ENCODE measurements at places on chromosomes 2 and 18. TPM values are rescaled to one million over a fixed set of nuclear protein-coding genes. Genes with fewer than 3 reads are reported as not detected.

DNA sequence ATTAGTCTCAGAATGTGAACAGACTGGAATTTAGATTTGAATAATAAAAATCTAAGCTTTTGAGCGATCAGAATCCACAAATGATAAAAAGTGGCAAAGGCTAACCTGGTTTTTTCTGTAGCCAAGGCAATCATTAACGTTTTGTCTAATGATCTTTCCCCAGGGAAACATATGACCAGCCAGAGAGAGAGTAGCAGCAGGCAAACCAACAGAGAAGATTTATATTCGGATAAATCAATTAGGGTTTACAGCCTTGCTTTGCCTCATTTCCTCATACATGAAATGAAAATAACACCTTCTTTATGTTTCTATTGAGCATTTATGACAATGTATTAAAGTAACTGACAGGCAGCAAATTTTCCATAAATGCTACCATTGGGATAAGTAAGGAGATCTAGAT is 14.5 kb downstream of the TIA1 start:
- peaks cover 8% of the 10 kb centered on the region for H3K4me1 ChIP-seq
- no peaks in the 10 kb centered on the region for H3K27me3 ChIP-seq
- H3K4me3 ChIP-seq, result no peak overlapping the region

- no peak overlapping the region for H3K4me3 ChIP-seq
- peaks cover 1% of the 10 kb centered on the region for H3K4me1 ChIP-seq
- no peaks in the 10 kb centered on the region for H3K27me3 ChIP-seq
- DNase-seq, result peak; percentile 72
- H3K27ac ChIP-seq, result no peak overlapping the region
- no peaks in the 10 kb centered on the region for H3K36me3 ChIP-seq
Measured at GRCh38 chr2:227884511-227884947, 13.1 kb downstream of the DAW1 start.

DNA sequence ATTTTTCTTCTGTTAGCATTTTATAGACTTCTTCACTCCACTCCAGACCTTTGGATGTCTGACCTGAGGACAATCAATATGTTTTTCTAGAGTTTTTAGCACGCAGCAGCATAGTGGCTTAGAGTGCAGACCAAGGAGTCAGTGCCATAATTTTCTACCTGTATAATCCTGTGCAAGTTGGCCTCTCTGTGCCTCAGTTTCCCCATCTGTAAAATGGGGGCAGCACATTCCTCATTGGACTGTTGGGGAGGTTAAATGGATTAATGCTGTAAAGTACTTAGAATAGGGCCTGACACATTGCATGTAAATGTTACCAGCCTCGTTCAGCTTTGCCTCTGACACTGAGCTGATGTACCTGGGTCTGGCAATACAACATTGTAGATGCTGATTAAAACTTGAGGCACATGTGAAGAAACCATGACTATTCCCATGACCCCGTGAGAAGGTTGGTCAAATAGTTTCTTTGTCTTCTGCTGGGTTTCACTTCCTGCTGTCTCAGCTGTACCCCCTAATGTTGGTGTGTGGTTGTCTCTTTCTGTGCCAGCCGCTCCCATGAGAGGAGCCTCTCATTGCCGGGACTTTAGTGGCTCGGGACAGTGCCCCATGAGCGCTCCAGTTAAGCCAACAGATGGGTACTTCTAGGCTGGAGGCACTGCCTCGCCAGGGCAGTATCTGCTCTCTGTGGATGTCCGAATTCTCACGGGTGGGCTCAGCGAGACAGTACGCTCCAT is 125.3 kb downstream of the SH3RF3 start:
- H3K4me1 ChIP-seq, result no peaks in the 10 kb centered on the region
- H3K27me3 ChIP-seq, result peaks cover 15% of the 10 kb centered on the region
- no peaks in the 10 kb centered on the region for H3K36me3 ChIP-seq
- no peak overlapping the region for H3K27ac ChIP-seq
- no peak for DNase-seq
- H3K4me3 ChIP-seq, result no peak overlapping the region

GRCh38 chr2:123958011-123958410 is 67.1 kb upstream of the CNTNAP5 start:
- H3K4me3 ChIP-seq, result no peak overlapping the region
- no peak overlapping the region for H3K27ac ChIP-seq
- no peaks in the 10 kb centered on the region for H3K36me3 ChIP-seq
- H3K4me1 ChIP-seq, result no peaks in the 10 kb centered on the region
- H3K27me3 ChIP-seq, result no peaks in the 10 kb centered on the region

- no peaks in the 10 kb centered on the region for H3K36me3 ChIP-seq
- H3K27ac ChIP-seq, result no peak overlapping the region
- no peak for DNase-seq
- H3K4me3 ChIP-seq, result no peak overlapping the region
- H3K4me1 ChIP-seq, result peaks cover 3% of the 10 kb centered on the region
- H3K27me3 ChIP-seq, result peaks cover 61% of the 10 kb centered on the region
Measured at GRCh38 chr2:120419955-120420354, 74.0 kb downstream of the INHBB start.

GRCh38 chr18:7174344-7175095 is 56.4 kb upstream of the LRRC30 start:
- peaks cover 8% of the 10 kb centered on the region for H3K27me3 ChIP-seq
- peaks cover 5% of the 10 kb centered on the region for H3K4me1 ChIP-seq
- no peak for DNase-seq
- H3K27ac ChIP-seq, result no peak overlapping the region
- no peaks in the 10 kb centered on the region for H3K36me3 ChIP-seq

DNA sequence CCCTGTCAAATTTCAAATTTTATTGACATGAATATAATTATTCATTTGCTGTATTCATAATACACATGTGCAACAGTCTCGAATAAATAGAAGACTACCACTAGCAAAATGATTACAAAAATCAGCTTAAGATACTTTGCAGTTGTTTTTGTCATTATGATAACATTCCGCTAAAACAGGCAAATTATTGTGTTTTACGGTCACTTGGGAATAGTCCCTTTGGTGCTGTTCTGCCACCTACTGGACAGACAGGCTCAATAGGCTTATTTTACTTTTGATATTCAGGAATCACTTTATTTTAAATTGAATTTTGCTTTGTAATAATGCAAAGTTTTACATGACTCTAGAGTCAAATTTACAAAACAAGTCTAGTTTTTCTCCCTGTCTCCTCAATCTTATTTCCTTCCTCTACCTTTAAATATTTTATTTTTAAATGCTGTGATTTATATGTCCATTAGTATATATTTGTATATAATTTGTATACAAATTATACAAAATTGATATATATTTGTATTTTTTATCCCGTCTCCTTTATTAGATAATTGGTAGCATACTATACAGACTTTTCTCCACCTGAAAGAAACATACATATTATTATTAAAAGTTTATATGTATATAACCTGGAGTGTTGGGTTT is 456.3 kb downstream of the DLGAP1 start:
- H3K36me3 ChIP-seq, result no peaks in the 10 kb centered on the region
- no peak overlapping the region for H3K4me3 ChIP-seq
- no peak for DNase-seq
- peaks cover 9% of the 10 kb centered on the region for H3K4me1 ChIP-seq
- peaks cover 4% of the 10 kb centered on the region for H3K27me3 ChIP-seq

DNA sequence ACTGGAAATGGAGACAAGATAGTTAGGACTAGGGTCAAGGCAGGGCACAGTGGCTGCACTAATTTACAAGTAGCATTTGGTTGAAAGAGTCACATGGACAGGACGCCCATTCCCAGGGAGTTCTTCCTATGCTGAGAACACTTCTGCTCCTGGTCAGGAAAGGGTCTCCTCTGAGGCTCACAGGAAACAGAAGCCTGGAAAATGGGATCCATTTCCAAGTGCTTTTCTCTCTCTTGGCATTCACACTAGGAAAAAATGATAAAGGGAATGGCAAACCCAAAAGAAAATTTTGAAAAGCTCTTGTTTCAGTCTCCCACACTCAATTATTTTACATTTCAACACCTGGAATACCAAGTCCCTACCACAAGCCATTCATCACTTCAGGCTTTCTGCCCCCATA is 88.7 kb downstream of the COBLL1 start:
- H3K27ac ChIP-seq, result no peak overlapping the region
- H3K4me1 ChIP-seq, result peaks cover 15% of the 10 kb centered on the region
- H3K27me3 ChIP-seq, result no peaks in the 10 kb centered on the region
- DNase-seq, result no peak
- peaks cover 3% of the 10 kb centered on the region for H3K36me3 ChIP-seq

DNA sequence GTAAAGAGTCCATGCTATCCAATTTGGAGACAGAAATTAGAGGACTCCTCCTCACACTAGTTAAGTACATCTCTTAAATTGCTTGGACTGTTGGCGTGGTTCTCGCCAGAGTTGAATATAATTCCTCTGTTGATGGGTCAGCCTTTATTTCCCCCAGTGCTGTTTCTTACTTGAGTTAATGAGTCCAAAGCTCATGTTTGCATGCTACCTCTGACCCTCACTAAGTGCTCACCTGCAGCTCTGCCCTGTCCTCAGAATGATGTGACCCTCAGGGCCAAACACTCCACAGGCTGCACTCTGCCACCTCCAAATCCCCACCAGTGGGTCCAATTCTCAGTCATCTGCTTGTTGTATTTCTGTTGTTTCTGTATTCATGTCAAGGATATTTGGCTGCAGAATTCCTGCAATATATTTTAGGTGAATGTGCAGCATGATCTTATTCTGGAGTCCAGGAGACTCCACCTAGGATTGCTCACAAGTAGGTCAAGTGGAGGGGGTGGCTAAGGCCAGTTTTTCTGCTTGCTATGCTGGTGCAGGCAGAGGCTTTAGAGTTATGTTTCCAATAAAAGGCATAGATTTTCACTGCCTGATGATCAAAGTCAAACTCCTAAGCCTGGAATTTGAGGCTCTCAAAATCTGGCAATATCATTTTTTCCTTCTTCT is 37.8 kb downstream of the RDH14 start:
- no peaks in the 10 kb centered on the region for H3K36me3 ChIP-seq
- DNase-seq, result no peak
- no peak overlapping the region for H3K4me3 ChIP-seq
- peak overlapping the region; percentile 4 for H3K27ac ChIP-seq
- H3K27me3 ChIP-seq, result peaks cover 6% of the 10 kb centered on the region

- peaks cover 13% of the 10 kb centered on the region for H3K36me3 ChIP-seq
- H3K4me1 ChIP-seq, result no peaks in the 10 kb centered on the region
- no peak for DNase-seq
Measured at GRCh38 chr2:11203480-11203879, 48.2 kb downstream of the SLC66A3 start.

- no peak overlapping the region for H3K27ac ChIP-seq
- DNase-seq, result no peak
- peaks cover 4% of the 10 kb centered on the region for H3K4me1 ChIP-seq
- H3K36me3 ChIP-seq, result peaks cover 2% of the 10 kb centered on the region
- no peaks in the 10 kb centered on the region for H3K27me3 ChIP-seq
- no peak overlapping the region for H3K4me3 ChIP-seq
Measured at GRCh38 chr2:179226203-179226960, 38.2 kb downstream of the SESTD1 start.

GRCh38 chr2:228688007-228688645 is 506.6 kb upstream of the SPHKAP start:
- H3K4me1 ChIP-seq, result no peaks in the 10 kb centered on the region
- no peak overlapping the region for H3K4me3 ChIP-seq
- H3K27ac ChIP-seq, result no peak overlapping the region
- no peak for DNase-seq
- H3K27me3 ChIP-seq, result peaks cover 12% of the 10 kb centered on the region
- no peaks in the 10 kb centered on the region for H3K36me3 ChIP-seq

GRCh38 chr18:75391279-75392225 is 36.0 kb downstream of the SMIM21 start:
- H3K27ac ChIP-seq, result no peak overlapping the region
- peaks cover 7% of the 10 kb centered on the region for H3K4me1 ChIP-seq
- H3K4me3 ChIP-seq, result no peak overlapping the region
- H3K27me3 ChIP-seq, result peaks cover 3% of the 10 kb centered on the region
- H3K36me3 ChIP-seq, result no peaks in the 10 kb centered on the region
- DNase-seq, result no peak

- H3K27ac ChIP-seq, result no peak overlapping the region
- DNase-seq, result no peak
- H3K27me3 ChIP-seq, result no peaks in the 10 kb centered on the region
Measured at GRCh38 chr2:43430489-43430888, 165.3 kb downstream of the THADA start.

- no peak for DNase-seq
- H3K4me3 ChIP-seq, result no peak overlapping the region
- H3K27me3 ChIP-seq, result peaks cover 8% of the 10 kb centered on the region
- peaks cover 7% of the 10 kb centered on the region for H3K4me1 ChIP-seq
- H3K27ac ChIP-seq, result no peak overlapping the region
Measured at GRCh38 chr2:64323197-64323596, 130.8 kb upstream of the LGALSL start.

- H3K36me3 ChIP-seq, result peaks cover 22% of the 10 kb centered on the region
- H3K4me3 ChIP-seq, result no peak overlapping the region
- no peaks in the 10 kb centered on the region for H3K27me3 ChIP-seq
- no peak for DNase-seq
- no peaks in the 10 kb centered on the region for H3K4me1 ChIP-seq
Measured at GRCh38 chr18:36786686-36787085, 42.1 kb downstream of the TPGS2 start.

- peaks cover 25% of the 10 kb centered on the region for H3K27me3 ChIP-seq
- no peaks in the 10 kb centered on the region for H3K36me3 ChIP-seq
- H3K27ac ChIP-seq, result no peak overlapping the region
- H3K4me3 ChIP-seq, result no peak overlapping the region
- no peak for DNase-seq
Measured at GRCh38 chr2:227876300-227876801, 4.9 kb downstream of the DAW1 start.

Gene SULT1C4
- total RNA-seq, result 35.5 TPM

Gene STPG4
- 0.33 TPM for total RNA-seq

Gene EGR4
- 0.12 TPM for total RNA-seq

Gene TTC32
- 15.6 TPM for total RNA-seq

Gene FOXI3
- total RNA-seq, result 0.57 TPM

Gene GCG
- total RNA-seq, result 92.9 TPM

Gene EFHD1
- total RNA-seq, result 4.3 TPM

Gene CD8B
- not detected for total RNA-seq

Gene KCNS3
- total RNA-seq, result 8.2 TPM

Gene DAPL1
- not detected for total RNA-seq

Gene HAT1
- total RNA-seq, result 41.2 TPM
